ENCODE measurements at places on chromosomes 12 and 14. TPM values are rescaled to one million over a fixed set of nuclear protein-coding genes. Genes with fewer than 3 reads are reported as not detected.

The TAS2R46 gene
- total RNA-seq, result 8.4 TPM

The DDX54 gene
- total RNA-seq, result 19.4 TPM

The CGRRF1 gene
- total RNA-seq, result 21.0 TPM

The POTEG gene
- not detected for total RNA-seq

The KRT82 gene
- not detected for total RNA-seq

The KLRK1 gene
- 1.7 TPM for total RNA-seq

The AKAP3 gene
- total RNA-seq, result 0.21 TPM

The AREL1 gene
- total RNA-seq, result 17.1 TPM

The NFYB gene
- total RNA-seq, result 21.6 TPM

Measured in tongue (tissue), 3 donors.